ENCODE measurements at places on chromosomes 16 and 17.
A peak's percentile ranks its signal among the peaks of the same experiment; 100 is the strongest.

GRCh38 chr17:67068999-67069398, 24.6 kb downstream of the CACNG1 start:
- no peaks in the 10 kb centered on the region for H3K4me1 ChIP-seq
- no peak overlapping the region for H3K4me3 ChIP-seq
- DNase-seq, result peak; percentile 49
- H3K36me3 ChIP-seq, result peaks cover 7% of the 10 kb centered on the region
- no peak overlapping the region for H3K27ac ChIP-seq
- H3K27me3 ChIP-seq, result no peaks in the 10 kb centered on the region

- H3K4me3 ChIP-seq, result peak overlapping the region; percentile 74
- H3K36me3 ChIP-seq, result peaks cover 3% of the 10 kb centered on the region
- peaks cover 16% of the 10 kb centered on the region for H3K4me1 ChIP-seq
- no peak for DNase-seq
- H3K27me3 ChIP-seq, result no peaks in the 10 kb centered on the region
Measured at GRCh38 chr17:75754378-75755204, 10.4 kb downstream of the GALK1 start.

- no peak overlapping the region for H3K27ac ChIP-seq
- H3K4me1 ChIP-seq, result no peaks in the 10 kb centered on the region
- peaks cover 4% of the 10 kb centered on the region for H3K27me3 ChIP-seq
- DNase-seq, result no peak
Measured at GRCh38 chr17:15291674-15292361, 26.7 kb upstream of the PMP22 start.

DNA sequence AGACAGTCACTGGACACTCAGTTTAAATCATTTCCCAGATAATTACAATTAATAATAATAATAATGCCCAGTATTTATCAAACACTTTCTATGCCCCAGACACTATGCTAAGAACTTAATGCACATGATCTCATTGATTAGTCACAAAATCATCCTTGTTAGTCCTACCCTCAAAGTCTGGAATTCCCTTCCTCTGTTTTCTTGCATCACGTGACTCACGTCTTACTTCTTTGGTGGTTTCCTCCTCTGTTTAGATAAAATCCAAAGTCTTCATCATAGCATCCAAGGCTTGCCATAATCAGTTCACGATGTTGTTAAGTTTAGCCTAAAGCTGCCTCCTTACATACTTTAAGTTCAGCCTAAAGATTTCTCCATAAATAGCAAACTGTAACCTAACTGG, 471.9 kb downstream of the PMP22 start:
- no peaks in the 10 kb centered on the region for H3K36me3 ChIP-seq
- H3K4me1 ChIP-seq, result no peaks in the 10 kb centered on the region
- H3K27ac ChIP-seq, result no peak overlapping the region
- H3K4me3 ChIP-seq, result no peak overlapping the region
- no peaks in the 10 kb centered on the region for H3K27me3 ChIP-seq

DNA sequence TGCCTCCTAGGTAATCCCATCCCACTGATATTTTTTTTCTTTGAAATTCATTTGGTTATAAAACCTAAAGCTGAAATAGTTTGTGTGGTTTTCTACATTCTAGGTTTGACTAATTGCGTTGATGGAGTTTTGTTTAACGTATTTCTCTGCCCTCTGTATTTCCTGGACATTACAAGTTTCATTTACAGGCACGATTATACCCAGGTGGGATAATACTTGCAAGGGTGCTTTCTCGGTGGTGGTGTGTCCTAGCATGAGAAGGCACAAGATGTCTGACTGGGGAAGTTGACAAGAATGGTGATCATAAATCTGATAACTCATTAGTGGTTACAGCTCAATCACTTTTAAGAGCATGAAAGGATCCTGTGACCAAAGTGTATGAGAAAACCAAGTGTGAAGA, 45.0 kb downstream of the DYNLRB2 start:
- H3K27me3 ChIP-seq, result peaks cover 4% of the 10 kb centered on the region
- H3K36me3 ChIP-seq, result peaks cover 33% of the 10 kb centered on the region
- no peak for DNase-seq

GRCh38 chr16:29913514-29913913, 12.5 kb downstream of the KCTD13 start:
- H3K36me3 ChIP-seq, result peaks cover 13% of the 10 kb centered on the region
- peaks cover 5% of the 10 kb centered on the region for H3K4me1 ChIP-seq
- no peak for DNase-seq
- no peak overlapping the region for H3K4me3 ChIP-seq
- H3K27ac ChIP-seq, result no peak overlapping the region

DNA sequence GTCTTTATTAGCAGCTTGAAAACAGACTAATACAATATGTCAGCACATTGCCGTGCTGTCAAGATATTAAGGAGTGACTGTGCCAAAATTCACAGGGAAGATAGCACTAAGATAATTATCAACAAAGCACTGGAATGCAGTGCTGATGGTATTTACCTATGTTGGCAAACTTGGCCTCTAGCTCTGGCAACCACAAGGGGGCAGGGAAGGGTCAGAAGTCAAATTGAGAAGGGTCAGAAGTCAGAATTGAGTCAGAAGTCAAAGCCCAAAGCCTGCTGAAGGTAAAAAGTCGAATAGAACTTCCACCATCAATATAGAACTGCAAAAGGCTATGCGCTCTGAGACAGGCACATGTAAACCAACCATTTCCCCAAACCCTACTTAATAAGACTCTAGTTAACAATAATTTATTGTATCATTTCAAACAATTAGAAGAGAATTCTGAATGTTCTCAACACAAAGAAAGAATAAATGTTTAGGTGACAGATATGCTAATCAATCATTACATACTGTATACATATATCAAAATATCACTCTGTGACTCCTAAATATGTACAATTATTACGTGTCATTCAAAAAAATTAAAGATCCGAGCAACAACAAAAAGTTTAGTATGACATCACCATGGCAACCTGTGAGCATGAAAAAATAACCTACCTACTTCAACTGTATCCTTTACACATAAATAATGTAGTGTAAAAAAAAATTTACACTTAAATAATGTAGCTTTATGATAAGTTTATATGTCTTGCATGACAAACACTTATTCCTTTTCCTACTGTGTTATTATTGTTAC, 916.1 kb downstream of the KCNJ2 start:
- H3K36me3 ChIP-seq, result no peaks in the 10 kb centered on the region
- no peaks in the 10 kb centered on the region for H3K27me3 ChIP-seq
- no peak overlapping the region for H3K27ac ChIP-seq
- no peak for DNase-seq

- H3K27me3 ChIP-seq, result peaks cover 3% of the 10 kb centered on the region
- peaks cover 44% of the 10 kb centered on the region for H3K4me1 ChIP-seq
- peak overlapping the region; percentile 98 for H3K4me3 ChIP-seq
- peak; percentile 93 for DNase-seq
- H3K27ac ChIP-seq, result peak overlapping the region; percentile 99
- H3K36me3 ChIP-seq, result peaks cover 27% of the 10 kb centered on the region
Measured at GRCh38 chr17:45147581-45148182, 593 bp upstream of the HEXIM1 start.

DNA sequence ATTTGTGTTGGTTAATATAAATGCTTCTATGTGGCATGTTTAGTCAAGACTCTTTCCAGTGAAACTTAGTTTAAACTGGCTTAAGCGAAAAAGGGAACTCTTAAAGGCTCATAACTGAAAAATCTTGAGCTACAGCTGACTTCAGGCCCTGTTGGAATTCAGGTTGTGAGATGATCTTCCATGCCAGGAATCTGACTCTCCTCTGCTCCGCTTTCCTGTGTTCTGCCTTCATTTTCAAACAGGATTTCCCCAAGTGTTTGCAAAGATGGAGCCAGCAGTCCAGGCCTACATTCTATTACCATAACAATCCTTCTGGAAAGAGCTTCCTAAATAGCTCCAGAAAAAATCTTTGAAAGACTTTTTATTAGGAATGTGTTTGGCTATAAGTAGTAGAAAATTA, 134.9 kb downstream of the NLK start:
- peaks cover 31% of the 10 kb centered on the region for H3K4me1 ChIP-seq
- no peak overlapping the region for H3K4me3 ChIP-seq
- H3K27ac ChIP-seq, result no peak overlapping the region
- no peaks in the 10 kb centered on the region for H3K27me3 ChIP-seq

DNA sequence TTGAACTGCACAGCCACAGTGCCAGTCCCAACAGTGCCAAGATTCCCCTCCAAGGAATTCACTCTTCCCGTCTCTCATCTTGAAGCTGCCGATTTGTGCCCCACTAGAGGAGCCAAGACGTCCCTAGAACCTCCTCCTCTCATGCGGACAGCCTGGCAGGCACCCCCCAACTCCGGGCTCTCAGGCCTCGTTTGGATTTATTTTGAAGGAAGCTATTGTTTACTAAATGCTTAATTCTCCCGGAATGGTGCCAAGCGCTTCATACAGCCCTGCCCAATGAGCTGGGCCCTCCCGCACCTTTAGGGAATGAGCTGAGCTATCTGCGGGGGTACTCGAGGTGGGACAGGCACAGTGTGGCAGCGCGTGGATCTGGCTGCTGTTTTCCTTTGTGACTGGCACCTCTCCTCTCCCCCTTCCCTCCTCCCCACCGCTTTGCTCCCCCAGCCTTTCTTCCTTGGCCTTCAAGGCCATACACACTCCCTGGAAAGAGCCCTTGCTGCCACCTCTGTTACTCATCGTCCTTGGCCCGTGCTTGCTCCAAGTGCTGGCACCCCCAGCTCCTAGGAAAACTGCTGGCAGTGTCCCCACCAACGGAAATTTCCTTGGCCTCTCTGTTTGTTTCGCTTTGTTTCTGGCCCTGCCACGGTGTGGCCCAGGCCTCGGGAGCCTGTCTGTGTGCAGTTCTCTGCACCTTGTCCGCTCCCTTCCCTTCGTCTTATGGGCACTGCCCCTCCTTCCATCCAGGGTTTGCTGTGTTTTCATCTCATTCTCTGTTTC, 49.9 kb upstream of the CDR2 start:
- DNase-seq, result peak; percentile 55
- H3K36me3 ChIP-seq, result peaks cover 43% of the 10 kb centered on the region
- H3K4me3 ChIP-seq, result no peak overlapping the region
- no peaks in the 10 kb centered on the region for H3K27me3 ChIP-seq
- peaks cover 4% of the 10 kb centered on the region for H3K4me1 ChIP-seq
- no peak overlapping the region for H3K27ac ChIP-seq

DNA sequence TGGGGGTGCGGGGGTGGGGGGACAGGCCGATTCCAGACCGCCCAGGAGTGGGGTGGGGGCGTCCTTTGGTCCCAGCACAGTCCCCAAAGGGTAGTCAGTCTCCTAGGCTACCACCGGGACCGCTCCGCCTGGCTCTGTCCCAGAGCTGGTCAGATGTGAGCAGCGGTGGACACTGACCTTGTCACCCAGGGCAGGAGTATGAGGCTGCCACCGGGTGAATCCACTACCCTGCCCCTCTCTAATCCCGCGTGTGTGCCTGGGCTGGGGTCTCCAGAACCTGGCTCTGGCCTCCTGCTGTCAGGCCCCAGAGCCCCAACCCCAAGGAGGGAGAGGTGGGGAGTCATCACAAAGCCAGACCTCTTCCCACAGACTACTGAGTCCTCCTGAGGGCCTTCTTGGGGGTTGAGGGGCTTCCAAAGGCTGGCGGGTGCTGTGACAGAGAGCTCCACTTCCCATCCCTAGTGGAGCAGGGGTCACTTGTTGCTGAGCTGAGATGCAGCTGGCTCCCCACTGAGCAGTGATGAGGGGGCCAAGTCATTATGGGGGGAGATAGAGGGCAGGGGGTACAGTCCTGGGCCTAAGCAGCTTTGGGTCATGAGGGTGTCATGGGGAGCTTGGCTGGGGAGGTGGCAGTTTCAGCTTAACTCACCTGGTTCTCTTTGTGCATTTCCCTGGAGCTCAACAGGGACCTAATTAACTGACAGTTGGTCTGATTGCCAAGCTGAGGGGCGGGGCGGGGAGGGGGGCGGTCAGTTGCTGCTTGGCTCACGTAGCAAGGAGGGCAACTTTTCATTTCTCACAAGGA, 1.2 kb downstream of the PPP1R1B start:
- H3K27ac ChIP-seq, result no peak overlapping the region
- no peak overlapping the region for H3K4me3 ChIP-seq
- peaks cover 19% of the 10 kb centered on the region for H3K4me1 ChIP-seq
- peaks cover 56% of the 10 kb centered on the region for H3K27me3 ChIP-seq
- no peaks in the 10 kb centered on the region for H3K36me3 ChIP-seq

- no peak for DNase-seq
- H3K4me1 ChIP-seq, result no peaks in the 10 kb centered on the region
- peaks cover 2% of the 10 kb centered on the region for H3K27me3 ChIP-seq
- no peak overlapping the region for H3K27ac ChIP-seq
- no peak overlapping the region for H3K4me3 ChIP-seq
Measured at GRCh38 chr16:6484081-6484480, 848.6 kb upstream of the RBFOX1 start.

DNA sequence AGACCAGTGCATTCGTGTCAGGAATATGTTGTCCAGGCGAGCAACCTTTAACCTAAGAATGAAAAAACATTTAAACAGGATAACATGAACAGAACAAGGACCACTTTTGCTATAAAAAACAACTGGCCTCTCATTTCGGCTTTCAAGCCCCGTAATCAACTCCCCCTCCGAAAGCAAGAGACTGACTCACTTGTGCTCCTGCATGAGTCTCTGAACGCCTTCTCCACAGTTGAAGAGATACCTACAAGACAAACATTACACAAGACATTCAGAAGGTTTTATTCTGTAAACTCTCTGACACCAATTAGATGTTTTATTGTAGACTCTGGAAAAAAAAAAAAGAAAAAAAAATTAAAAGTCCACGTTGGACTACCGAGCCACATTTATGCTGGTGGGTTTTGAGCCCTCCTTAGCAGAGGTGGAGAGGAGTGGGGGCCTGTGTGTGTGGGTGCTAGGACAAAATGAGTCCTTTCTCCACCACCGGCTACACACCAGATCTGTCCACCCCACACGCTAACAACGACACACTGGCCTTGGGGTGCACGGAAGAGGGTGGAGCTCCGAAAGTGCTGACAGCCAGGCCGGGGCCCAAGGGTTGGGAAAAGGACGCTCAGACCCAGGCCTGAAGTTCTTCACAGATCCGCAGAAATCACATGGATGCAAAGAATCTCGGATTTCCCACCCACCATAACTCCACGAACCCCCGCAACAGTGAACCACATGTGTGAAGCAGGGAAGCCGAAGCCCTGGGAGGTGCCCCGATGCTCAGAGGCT, 759 bp downstream of the ELAC2 start:
- no peak for DNase-seq
- peaks cover 49% of the 10 kb centered on the region for H3K36me3 ChIP-seq
- H3K27me3 ChIP-seq, result no peaks in the 10 kb centered on the region
- peak overlapping the region; percentile 86 for H3K4me3 ChIP-seq
